ENCODE measurements at places on chromosomes 2 and 18.

DNA sequence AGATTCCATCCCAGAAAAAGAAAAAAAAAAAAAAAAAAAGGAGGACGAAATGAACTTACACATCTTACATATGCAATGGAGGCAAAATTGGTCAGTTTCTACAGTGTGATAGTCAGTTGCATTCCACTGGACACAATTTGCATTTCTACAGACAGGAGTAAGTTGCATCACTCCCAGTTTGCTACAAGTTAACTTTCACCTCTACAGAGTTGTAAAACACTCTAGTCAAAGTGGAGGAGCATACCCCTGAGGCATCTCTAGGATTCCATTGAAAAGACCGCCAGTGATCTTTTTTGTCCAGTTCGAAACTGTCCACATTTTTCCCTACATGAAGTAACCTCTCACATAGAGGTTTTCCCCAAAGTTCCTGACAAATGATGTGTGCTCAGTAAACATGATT is 202.8 kb downstream of the VAPA start:
- no peak for DNase-seq

GRCh38 chr2:222751821-222752719 is 80.6 kb downstream of the MOGAT1 start:
- no peak for DNase-seq

DNA sequence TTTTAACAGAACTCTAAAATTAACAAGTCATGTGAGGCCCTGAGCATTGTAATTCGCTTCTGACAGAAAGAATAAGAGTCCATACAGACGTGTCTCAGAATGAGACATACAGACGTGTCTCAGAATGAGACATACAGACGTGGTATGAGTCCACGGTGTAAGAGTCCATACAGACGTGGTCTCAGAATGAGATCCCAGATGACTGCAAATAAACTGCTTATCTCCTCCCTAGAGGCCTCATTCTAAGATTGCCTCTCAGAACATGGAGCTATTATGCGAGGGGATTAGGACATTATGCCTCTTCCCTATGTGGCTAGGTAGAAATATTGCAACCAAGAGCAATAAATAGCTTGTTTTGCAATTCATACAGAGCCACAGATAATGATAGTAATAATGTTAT is 63.9 kb downstream of the NEB start:
- peak; percentile 11 for DNase-seq

DNA sequence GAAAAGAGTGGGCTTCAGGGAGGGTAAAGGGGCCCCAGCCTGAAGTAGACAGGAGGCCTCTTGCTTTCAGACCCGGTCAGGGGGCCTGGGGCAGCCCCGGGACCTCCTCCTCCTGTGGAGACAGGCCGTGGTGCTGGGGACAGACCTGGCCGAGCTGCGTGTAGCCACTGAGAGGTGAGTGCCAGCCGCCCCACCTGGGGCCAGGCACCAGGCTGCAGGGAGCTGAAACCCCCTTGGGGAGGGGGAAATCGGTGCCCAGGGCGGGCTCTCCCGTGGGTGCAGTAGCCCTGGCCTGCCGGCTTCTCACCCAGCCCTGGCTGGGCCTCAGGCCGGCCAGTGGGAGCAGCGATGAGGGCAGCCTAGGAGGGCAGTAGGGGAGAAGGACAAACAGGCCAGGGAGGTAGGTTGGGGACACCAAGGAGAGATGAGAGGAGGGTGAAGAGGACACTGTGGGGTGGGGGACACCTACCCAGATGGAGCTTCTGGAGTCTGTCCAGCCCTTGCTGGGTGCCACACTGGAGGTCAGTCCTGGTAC is 24.0 kb downstream of the CROCC2 start:
- DNase-seq = no peak

GRCh38 chr18:31680433-31680811 is 4.0 kb downstream of the B4GALT6 start:
- no peak for DNase-seq

DNA sequence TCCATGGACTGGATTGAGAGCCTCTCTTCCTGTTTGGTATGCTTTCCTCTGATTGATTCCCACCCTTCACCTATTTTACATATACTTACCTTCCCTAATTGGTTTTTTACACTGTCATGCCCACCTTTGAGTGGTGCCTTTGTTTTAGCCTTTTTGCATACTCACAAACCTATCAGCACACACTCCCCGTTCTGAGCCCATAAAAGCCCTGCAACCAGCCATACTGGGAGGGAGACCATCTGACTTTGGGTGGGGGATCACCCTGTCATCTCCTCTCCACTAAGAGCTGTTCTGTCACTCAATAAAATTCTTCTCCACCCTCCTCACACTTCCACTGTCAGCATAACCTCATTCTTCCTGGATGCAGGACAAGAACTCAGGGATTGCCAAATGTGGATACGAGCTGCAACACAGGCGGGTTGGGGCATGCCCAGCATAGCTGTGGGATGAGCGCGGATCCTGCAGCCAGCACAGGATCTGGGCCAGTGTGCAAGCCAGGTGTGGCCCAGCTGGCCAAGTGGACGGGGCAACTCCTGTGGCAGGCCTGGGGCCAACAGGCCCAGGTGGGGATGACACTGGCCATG is 9.4 kb upstream of the MOB1A start:
- no peak for DNase-seq

DNA sequence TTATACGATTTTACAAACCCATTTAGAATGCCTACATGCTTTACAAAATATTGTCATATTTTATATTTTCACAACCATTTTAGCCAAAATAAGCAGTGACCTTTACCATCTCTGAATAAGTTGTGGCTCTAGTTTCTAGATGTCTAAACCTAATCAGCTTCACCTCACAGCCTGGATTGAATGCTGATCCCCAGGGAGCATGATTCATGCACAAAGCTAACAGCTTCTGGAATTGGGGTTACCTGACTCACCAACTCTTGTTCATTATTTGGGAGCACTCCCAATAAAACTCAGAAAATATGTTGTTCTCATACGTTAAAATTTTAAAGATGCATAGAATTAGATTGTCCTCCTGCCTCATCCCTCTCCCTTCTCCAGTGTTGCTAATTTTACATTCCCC is 611.7 kb upstream of the NETO1 start:
- DNase-seq = no peak

DNA sequence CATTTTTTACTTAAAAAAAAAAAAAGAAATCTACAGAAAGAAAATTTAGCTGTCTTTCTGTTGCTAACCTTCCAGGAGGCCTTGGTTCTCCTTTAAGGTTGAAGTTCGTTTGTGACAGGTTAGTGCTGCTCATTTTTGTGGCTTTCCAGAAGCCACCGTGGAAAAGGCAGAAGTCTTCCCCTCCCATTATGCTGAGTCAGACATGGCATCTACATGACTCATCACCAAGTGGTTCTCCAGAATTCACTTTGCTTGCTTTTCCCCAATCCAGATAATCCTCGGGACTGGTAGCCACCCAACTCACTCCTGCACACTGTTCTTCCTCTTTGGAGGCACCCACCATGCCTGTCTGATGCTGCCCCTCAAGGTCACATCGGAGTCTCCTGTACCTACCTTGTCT is 228.7 kb downstream of the PIK3C3 start:
- peak; percentile 30 for DNase-seq

DNA sequence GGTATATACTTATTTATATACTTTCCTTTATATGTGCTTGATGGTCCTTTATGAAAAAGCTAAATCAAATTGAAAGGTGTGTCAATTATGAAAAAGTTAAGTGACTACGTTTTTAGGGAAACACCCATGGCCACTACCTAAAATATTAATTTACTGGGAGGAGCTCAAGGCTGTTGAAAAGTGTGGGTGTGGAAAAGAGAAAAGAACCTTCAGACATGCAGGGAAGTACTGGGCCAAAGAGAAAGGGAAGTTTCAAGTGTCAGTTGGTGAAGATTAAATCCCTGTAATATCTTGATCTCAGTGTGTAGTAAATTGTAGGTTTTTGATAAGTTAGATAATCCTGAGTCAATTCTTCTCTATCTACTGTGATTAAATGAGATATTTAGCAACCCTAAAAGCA is 6.2 kb upstream of the GKN1 start:
- DNase-seq = no peak

- DNase-seq = no peak
These were observed 23.9 kb upstream of the SPATA3 start for GRCh38 chr2:230972046-230972445.

GRCh38 chr2:184597571-184597991 is 748 bp upstream of the ZNF804A start:
- peak; percentile 40 for DNase-seq

GRCh38 chr2:217642944-217643343 is 359.9 kb downstream of the TNS1 start:
- DNase-seq = no peak

- no peak for DNase-seq
These were observed 31.9 kb downstream of the ACKR3 start for GRCh38 chr2:236601316-236602202.

GRCh38 chr2:72131916-72132841 is 15.5 kb downstream of the CYP26B1 start:
- no peak for DNase-seq

GRCh38 chr2:105116348-105116747 is 78.5 kb downstream of the MRPS9 start:
- DNase-seq = no peak

GRCh38 chr2:230324503-230324902 is 2.5 kb upstream of the SP140L start:
- DNase-seq = no peak

DNA sequence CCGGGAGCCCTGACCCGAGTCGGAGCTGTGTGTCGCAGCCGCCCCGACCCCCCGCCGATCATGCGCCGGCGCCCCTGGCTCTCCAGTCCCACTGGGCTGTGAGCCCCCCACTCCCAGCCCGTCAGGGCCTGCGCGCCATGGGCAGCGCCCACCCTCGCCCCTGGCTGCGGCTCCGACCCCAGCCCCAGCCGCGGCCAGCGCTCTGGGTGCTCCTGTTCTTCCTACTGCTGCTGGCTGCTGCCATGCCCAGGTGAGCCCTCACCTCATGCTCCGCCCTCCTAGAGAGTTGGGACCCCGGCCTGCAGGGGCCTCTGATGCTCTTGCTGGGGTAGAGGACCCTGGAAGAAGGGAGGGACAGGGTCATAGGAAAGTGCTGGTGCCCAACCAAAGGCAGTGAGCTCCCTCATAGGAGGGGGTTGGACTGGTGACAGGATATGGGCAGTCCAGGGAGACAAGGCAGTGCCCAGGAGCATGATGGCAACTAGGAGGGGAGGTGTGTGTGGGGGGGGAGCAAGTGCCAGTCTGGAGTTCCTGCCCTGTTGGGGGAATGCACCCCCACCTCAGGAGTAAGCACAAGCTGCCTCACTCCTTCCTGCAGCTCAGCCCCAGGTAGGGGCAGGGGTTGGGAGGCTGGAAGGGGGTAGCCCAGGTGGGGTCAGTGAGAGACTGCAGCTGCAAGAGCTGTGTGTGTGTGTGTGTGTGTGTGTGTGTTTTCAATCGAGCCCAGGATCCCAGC is 375 bp downstream of the WNT10A start:
- DNase-seq = no peak

GRCh38 chr2:177501186-177501585 is 108.6 kb downstream of the AGPS start:
- no peak for DNase-seq

DNA sequence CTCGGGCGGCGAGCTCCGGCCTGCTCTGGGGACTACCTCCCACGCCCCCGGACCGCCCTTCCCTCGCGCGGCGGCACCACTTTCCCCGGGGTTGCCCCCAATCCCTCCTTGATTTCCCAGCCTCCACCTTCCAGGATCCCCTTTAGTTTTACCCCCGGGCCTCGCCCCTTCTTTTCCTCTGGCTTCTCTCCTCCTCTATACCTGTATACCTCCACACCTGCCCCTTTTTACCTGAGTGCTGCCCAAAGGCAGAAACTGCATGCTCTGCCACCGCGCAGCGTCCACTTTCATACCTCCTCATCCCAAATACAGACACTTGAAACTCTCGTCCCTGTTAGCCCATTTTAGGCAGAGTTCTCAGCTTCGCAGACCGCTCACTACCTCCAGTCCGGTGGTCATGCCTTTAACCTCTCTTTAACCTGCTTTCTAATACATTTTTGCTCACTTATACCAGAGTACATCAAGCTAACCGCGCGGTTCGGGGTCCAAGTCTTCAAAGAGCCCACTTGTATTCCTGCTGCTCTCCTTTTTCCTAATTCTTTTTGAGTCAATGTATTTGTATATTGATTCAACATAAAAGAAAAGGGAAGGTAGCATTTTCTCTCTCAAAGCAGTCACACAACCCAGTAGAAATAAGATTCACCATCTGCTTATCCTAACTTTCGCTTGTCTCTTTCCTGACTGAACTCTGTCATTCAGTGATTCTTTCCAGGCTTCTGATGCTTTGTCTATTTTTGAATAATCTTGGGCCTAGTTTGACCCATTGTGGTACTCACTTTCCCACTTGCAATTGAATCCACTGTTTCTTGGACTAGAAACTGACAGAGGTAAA is 901 bp downstream of the SPOPL start:
- DNase-seq = peak; percentile 51

GRCh38 chr2:186327251-186327868 is 158.7 kb upstream of the ZC3H15 start:
- DNase-seq = no peak

- no peak for DNase-seq
These were observed 97.2 kb downstream of the SOS1 start for GRCh38 chr2:39023649-39024048.

GRCh38 chr18:47730795-47731194 is 199.7 kb downstream of the SMAD2 start:
- no peak for DNase-seq

DNA sequence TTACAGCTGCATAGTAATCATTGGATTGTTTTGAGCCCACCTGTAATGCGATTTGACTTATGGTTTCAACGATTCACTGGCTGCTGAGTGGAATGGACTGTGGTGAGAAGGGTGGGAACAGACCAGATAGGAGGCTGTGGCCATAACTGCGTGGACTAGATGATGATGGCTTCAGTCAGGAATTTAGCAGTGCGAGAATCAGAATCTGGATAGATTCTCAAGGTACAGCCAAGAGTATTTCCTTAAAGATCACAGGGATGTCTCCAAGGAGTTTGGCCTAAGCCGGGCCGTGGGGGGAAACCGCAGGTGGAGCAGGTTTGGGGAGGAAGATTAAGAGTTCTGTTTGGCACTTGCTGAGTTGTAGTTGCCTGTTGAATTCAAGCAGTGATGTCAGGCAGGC is 44.0 kb upstream of the CHMP1B start:
- DNase-seq = no peak

- DNase-seq = no peak
These were observed 87.6 kb downstream of the TTC27 start for GRCh38 chr2:32715391-32715841.

- no peak for DNase-seq
These were observed 46.6 kb downstream of the PRKRA start for GRCh38 chr2:178404368-178404767.

DNA sequence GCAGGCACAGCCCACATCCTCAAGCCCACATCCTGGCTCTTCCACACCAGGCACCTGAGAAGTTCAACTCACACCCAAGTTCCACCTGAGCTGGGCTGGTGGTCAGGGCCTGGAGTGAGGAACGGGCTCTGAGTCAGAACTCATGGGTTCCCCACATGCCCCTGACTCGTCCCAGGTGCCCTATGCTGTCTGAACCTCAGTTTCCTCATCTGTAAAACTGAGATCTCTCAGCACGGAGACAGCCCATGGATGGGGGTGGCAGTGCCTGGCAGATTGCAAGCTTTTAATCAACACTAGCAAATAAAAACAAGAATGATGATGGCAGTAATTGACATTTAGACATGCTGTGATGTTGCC is 307.8 kb downstream of the NDUFA10 start:
- DNase-seq = no peak

- DNase-seq = peak; percentile 47
These were observed 27.6 kb downstream of the CELF4 start for GRCh38 chr18:37537868-37538525.
